ENCODE measurements at places on chromosomes 3 and 15. TPM values are rescaled to one million over a fixed set of nuclear protein-coding genes. Genes with fewer than 3 reads are reported as not detected.

GRCh38 chr3:12656193-12656592 lies 7.7 kb downstream of the RAF1 start:
- DNase-seq, result no peak

DNA sequence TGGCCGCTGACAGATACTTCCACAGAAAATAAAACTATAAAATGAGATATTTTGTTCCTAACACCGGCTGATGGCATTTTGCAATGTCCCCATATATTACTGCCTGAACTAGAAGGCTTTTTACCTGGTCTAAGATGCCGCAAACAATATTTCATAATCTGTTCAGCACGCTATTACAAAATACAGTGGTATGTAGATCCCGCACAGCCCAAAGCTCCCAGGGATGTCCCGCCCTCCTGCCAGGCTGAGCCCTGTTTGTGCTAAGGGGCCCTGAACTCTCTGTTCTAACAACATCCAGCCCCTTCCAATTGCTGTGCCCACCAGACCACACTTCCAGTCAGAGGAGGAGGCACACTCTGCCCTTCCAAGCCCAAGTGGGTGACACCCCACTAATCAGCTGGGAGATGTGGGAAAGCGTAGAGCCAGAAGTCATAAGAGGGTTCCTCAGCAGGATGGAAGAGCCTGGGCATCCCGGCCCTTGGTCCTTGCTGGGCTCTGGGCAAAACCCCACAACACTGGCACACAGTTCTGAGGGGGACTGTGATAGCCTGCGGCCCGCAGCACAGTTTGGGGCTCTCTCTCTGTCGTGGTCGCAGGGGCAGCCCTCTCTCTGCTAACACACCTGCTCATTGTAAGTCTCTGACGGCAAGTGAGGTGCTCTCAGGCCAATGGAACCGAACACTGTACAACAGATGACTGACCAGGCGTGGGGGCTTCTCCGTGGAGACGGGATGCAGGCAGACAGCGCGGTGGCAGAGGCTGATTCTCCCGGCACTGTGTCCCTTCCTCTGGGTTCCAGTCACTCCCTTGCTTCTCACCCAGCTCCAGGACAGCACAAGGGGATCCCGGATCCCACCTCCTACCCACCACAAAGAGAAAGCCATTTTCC lies 55.2 kb downstream of the PCSK6 start:
- no peak for DNase-seq

DNA sequence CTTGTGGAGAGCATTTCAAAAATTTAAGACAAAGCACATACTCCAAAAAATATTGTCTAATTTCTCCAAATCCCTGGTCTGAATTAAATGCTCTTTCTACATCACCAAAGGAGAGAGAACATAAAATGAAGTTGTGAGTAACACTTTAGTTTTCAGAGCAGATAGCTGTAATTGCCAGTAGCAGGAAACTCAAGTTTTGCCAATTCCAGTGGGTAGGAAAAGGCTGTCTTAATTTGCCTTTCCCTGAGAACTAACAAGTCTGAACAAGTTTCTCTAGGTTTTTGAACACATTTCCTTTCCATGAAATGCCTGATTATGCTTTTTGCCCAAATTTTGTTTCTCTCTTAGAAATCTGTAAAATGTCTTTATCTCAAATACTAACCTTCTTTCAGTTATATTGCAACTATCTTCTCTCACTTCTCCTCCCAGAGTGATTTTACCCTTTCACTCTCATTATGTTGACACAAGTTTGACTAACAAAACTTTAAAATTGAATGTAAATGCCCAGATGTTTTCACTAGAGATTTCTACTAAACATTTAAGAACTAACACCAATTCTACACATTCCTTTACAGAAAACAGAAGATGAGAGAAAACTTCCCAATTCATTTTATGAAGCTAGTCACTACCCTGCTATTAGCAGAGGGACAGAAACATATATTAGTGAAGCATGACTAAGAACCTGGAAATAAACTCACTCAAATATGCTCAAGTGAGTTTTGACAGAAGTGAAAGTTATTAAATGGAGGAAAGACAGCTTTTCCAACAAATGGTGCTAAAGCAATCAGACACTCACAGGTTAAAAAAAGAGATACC lies 38.4 kb downstream of the RFX7 start:
- DNase-seq, result no peak

The ZBED2 gene
- 0.54 TPM for polyA plus RNA-seq

- no peak for DNase-seq
These were observed 110.4 kb downstream of the EDEM1 start for GRCh38 chr3:5297895-5298294.

DNA sequence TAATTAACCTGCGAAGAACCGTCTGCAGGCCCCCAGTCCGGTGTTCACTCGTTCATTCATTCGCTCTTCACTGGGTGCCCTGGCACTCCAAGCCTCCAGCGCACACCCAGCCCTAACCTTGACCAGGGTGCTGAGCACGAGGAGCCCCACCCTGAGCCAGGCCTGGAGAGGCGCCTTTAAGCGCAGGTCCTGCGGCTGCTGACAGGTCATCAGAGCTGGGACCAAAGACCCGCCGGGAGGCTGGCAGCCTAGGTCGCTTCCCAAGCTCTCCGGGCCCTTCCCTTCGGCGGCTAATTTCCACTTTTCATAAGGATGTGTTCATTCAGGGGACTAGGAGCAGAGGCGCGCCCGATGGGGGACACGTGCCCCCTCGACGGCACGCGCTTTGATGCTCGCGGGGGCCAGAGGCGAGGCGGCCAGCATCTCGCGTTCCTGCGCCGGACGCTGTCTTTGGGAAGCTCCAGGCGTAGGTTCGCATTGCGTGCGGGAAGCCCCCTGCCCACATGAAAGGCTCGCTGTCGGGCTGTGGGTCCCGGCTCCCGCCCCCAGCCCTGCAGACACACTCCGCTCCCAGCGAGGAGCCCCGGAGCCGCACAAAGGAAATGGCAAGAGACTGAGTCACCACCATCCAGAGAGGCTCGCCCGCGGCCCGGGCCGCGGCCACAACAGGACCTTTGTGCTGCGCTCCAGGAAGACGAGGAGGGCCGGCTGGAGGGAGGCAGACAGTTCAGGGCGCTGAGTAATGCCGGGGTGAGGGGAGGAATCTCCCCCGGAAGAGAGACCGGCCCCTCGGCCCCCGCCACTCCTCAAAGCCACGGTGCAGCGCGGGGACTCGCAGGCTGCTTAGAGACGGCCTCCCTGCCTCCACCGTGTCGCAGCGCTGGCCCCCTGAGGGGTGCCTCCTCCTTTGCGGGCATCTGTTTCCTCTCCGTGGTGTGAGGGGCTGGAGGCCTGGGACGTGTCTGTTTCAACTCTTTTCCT lies 266.4 kb upstream of the HES1 start:
- no peak for DNase-seq

DNA sequence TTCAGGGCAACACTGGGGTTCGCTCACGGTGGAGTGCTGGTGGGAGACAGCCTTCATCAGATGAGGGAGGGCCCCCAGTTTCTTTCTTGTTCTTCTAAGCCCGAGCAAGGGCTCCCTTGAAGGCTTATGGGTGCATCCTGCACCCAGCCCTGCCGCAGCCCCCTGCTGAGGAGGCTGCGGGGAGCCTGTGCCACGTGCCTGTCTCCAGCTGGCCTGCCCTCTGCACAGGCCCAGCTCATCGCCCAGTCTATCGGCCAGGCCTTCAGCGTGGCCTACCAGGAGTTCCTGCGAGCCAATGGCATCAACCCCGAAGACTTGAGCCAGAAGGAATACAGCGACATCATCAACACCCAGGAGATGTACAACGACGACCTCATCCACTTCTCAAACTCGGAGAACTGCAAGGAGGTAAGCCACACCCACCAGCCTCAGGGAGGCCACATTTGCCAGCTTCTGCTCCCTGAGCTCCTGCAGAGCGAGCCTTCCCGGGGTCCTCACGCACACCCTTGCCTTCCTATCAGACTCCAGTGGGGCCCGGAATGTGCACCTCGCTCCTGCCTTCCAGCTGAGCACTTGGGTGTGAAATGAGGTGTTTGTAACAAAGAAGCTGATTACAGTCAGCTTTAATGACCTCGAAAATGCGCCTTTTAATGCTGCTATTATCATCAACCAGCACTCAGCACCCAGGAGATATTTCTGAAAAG lies 164.3 kb downstream of the NSMCE3 start:
- no peak for DNase-seq

DNA sequence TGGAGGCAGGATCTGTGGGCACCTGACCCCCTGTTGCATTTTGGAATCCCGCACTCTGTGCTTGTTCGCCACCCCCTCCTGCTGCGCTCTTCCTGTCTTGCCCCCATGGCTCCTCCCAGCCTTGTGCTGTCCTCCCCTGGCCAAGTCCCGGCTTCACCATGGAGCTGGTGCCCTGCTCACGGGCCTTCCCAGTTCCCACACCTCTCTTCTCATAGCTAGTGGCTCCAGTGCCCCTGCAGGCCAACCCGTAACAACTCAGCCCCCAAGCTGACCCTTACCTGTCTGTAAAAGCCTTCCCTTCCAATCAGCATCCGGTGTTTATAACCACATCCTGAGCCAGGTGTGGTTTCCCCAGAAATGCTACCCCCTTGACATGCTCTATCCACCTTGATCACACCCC lies 407.7 kb upstream of the C2CD4B start:
- no peak for DNase-seq

DNA sequence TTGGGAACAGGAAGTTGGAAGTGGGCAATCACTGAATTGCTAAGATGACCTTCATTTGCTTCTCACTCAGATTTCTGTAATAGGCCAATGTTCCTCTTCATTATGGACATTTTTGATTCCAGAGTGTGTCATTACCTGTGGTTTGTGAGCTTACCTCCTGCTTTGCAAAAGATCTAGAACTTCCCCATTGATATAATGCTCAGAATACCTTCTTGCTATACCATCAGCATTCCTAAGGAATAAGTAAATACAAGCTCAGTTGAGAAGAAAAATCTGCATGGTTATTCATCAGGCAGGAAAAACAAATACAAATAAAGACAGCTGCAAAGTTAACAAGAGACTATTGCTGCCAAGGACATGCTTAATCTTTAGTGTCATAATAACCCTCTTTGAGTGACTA lies 5.6 kb upstream of the RPL14 start:
- DNase-seq, result no peak

The LYZL4 gene
- not detected for polyA plus RNA-seq

- no peak for DNase-seq
These were observed 1019.4 kb upstream of the ALCAM start for GRCh38 chr3:104347291-104347690.

DNA sequence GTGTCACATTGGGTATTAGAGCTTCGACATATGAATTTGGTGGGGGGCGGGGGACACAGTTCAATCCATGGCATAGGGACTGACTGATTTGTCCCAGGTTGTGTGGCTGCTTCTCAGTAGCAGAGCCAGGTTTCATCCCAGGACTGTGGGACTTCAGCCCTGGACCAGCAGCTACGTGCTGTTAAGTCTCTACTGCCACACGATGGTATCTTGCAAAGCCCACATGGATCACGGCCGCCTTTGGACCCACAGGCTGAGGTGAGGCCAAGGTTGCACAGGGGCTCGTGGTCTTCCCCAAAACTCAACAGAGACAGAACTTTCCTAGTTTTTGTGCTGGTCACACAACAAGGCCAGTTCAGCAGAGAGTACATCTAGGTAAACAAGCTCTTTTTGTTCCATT lies 97.4 kb downstream of the LRRK1 start:
- DNase-seq, result no peak

- DNase-seq, result no peak
These were observed 32.4 kb upstream of the SPPL2A start for GRCh38 chr15:50797926-50798325.
